NCI-H1417 (cell line): ENCODE measurements at places on chromosomes 16 and 17.

- DNase-seq, result no peak
Observed at GRCh38 chr17:31413874-31414549, 22.5 kb downstream of the RAB11FIP4 start.

DNA sequence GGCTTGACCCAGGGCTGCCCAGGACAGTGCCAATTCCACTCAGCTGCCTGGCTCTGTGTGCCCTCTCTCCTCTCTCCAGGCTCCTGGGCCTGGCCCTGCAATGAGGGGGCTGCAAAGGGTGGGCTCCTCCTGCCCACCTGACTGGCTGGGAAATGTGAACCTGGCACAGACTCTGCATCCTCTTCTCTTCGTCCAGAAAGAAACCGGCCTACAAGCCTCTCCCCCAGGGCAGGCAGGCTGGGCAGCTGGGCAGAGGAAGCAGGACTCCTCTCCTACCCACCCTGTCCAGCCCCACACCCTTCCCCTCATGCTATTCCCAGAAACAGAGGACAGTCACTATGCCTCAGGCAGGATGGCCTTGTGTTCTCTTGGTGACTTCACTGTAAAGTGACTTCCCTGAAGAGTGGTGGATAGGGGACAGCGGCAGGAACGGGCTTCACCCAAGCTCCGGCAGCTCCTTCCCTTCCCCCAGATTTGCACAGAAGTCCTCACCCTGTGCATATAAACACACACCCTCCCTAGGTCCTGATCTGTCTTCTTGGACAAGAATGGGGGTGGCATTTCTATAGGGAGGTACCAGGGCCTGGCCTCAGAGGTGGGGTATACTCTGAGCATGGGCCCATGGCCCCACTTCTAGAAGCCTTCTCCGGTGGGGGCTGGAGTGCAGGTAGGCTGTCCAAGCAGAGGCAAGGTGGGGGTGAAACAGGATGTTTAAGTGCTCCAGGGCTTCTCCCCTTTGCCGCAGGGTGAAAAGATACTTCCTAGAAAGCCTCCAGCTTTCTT lies 4.9 kb upstream of the STAT5A start:
- DNase-seq, result no peak

DNA sequence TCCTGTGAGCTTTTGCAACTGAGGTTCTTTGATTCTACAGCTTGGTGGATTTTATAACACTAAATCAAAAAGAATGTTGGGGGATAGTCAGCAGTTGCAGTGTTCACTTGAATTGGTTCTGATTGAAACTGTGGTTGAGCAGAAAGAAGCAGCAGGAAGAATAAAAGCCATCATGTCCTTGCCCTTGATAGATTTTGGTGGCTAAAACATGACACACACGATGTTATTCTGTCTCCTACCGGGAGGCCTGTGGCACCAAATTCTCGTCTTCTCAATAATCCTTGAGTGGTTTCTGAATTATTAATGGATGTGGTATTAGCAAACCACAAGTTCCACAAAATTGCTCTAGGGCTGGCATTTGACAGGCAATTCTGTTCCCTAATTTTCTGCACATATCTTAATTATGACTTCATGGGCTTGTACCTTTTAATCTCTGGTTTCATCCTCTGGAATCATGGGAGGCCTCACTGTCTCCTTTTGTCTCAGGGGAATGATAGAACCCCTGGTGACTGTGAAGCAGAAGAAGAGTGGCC lies 338.2 kb downstream of the SNX29 start:
- DNase-seq, result peak; percentile 8

GRCh38 chr17:17493249-17493985 lies 2.8 kb downstream of the RASD1 start:
- DNase-seq, result no peak

GRCh38 chr16:89555780-89556179 lies 4.7 kb upstream of the RPL13 start:
- no peak for DNase-seq

DNA sequence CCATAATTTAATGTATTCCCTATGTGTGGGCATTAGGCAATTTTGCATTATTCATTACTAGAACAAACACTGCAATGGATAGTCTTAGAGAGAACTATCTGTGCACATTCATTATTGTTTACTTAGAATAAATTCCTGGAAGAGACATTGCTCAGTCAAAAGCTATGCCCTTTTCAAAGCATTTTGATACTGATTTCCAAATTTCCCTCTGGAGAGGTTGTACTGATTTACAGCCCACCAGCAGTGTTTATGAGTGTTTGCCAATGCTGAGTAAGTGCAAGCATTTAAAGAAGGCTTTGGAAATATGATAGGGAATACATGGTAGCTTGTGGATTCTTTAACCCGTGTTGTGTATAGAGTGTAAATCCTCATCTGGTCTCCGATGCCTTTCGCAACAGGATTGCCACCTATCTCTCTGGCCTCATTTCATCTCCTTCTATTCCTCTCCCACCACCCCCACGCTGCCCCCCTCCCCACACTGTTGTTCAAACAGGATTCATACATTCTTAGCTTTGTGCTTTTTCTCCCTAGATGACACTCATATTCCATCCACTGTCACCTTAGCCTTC lies 33.4 kb upstream of the MMD start:
- no peak for DNase-seq

- peak; percentile 25 for DNase-seq
Observed at GRCh38 chr17:1997927-1998742, 27.0 kb downstream of the RTN4RL1 start.

- DNase-seq, result no peak
Observed at GRCh38 chr17:27579304-27579703, 51.7 kb upstream of the LGALS9 start.

DNA sequence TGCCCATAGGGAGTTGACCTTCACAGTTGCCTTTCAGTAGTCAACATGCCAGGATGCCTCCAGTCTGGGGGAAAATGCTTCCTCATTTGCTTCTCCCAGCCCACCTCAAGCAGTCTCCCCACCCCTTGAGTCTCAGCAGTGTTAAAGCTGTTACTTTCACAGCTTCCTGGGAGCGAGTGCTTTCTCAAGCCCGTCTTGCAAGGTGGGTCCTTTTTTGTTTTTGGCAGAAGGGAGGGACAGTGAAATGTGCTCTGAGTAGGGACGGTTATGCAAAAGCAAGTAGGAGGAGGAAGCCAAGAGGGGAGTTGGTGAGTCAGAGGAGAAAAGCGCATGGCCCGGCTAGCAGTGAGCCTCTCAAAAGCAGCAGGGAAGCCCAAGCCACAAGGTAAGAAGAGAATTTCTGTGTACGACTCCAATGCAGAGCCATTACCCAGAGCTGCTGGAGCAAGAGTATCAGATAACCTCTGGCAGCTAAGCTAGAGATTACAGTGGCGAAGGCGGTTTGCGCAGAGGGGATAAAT lies at the start of gene CHST4:
Gene CHST4 (plus strand): TSS at position 316 of the 521 bp plus-strand sequence. CDS start 10,252 bp downstream, outside the sequence.
- DNase-seq, result peak; percentile 2

GRCh38 chr17:18163547-18163946 lies 20.1 kb upstream of the ALKBH5 start:
- no peak for DNase-seq

- no peak for DNase-seq
Observed at GRCh38 chr17:34499576-34499975, 79.8 kb upstream of the TMEM132E start.

DNA sequence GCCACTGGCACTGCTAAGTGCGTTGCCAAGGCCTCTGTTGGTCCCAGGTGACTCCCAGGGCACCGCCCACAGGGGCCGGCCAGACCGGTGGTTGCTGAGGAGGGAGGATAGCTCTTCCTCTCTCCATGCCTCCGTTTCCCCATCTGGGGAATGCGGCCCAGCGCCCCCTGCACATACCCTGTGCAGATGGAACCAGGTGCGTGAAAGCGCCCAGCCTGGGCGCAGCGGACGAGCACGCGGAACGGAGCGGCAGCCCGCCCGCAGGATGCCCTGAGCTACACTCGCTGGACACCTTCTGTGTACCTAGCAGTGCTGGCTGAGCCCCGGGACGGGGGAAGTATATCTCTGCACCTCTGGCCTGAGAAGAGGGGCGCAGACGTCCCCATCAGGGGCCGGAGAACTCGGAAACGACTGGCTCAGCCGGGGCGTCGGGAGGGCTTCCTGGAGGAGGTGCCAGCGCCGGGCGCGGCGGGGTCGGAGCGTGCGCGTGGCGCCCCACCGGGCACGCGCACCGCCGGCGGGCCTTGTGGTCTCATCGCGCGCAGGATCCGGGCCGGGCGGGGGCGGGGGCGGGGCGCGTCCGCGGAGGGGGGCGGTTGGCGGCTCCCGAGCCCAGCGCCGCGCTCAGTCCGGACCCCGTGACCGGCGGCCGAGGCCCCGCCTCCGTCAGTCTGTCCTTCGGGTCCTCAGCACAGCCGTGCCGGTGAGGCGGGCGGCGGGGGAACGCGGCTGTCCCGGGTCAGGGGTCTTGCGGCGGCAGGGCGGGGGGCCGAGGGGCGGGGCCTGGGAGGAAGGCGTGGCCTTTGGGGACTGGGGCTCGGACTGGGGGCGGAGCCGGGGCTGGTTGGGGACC lies at the start of the genes CCDC78 and HAGHL:
Gene CCDC78 (minus strand): TSS at position 6 of the 853 bp plus-strand sequence. CDS start 76 bp downstream, outside the sequence.
Gene HAGHL (plus strand): TSS at position 669 of the 853 bp plus-strand sequence. CDS start 404 bp downstream, outside the sequence.
- peak; percentile 47 for DNase-seq

DNA sequence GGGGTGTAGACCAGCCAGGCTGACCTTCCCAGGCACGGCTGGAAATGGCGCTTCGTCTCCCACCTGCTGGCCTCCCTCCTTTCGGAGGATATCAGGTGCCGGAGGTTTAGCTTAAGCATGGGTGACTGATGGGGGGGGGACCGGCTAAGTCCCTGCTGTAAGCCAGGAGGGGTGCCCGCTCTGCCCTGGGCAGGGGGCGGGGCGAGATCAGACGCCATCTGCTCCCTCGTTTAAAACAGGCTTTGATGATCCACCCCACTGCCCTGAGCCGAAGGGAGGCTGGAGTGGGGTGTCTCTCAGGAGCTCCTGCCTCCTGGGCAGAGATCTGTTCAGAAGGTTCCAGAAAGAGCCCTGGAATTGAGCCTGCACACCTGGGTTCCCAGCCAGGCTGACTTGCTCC lies 26.0 kb downstream of the C16orf74 start:
- no peak for DNase-seq

GRCh38 chr17:68511254-68511670 lies 968 bp upstream of the PRKAR1A start:
- DNase-seq, result no peak

GRCh38 chr17:30132615-30133014 lies 16.0 kb downstream of the NSRP1 start:
- no peak for DNase-seq
